Amygdala (tissue), 56 donors: ENCODE measurements at places on chromosomes 7 and 10.

- DNase-seq, result no peak
These were observed 183.9 kb downstream of the EBF3 start for GRCh38 chr10:129780198-129780597.

GRCh38 chr7:127056202-127056601 lies 196.5 kb downstream of the GRM8 start:
- DNase-seq, result no peak

DNA sequence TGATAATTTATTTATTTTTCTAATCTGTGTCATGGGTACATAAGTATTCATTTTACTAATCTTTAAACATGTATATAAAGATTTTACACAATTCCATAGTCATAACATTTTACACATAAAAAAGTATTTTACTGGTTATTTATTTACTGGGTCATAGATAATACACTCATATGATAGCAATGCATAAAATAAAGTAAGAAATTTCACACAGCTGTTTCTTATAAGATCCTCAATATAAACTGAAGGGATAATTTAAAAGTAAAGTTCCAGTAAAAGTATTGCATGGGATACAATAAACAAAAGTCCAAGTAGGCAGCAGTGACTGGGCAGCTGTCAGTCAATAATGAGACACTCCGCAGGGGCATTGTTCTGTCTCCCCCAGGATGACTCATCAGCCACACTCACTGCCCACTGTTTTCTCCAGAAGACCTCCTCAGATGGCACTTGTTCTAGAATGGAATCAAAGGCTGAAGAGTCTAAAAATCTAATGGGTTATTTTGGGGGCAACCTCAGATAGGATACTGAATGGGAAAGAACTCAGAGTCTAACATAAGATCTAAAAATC lies 32.7 kb downstream of the DPY19L1 start:
- no peak for DNase-seq

DNA sequence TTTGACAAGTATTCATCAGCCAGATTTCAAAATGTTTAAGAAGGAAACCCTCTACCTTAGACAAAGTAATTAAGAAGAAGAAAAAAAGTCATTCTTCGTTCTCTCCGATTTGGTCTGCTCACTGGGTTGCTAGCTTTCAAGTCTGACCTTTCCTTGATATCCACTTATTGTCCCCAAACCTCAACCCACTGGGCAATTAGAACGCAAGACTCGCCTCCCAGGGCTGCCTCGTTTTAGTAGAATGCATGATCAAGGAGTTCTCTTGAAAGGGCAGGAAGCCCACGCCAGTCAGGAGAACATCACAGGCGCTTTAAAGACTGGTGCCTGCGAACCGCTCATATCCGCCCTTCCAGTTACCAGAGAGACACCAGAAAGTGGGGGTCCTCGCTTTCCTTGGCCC lies 637.7 kb downstream of the PARD3 start:
- DNase-seq, result no peak

- no peak for DNase-seq
These were observed 153.6 kb downstream of the SEMA3D start for GRCh38 chr7:85033263-85033662.

DNA sequence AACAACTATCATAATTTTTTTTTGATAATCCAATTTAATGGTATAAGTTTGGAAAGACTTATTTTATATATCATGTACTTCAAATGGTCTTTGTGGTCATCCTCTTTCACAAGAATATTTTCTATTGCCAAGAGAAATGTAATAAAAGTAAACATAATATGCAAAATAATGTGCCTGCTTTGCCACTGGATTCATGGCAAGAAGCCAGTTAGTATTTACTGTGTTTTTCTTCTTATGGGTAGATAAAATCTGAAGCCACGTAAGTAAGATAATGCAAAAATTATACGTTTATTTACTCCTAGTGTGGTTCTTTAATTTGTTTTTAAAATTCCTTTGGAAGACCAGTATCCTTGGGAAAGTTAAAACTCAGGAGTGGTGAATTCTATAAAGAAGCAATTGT lies 258.5 kb downstream of the ARL4A start:
- DNase-seq, result no peak

DNA sequence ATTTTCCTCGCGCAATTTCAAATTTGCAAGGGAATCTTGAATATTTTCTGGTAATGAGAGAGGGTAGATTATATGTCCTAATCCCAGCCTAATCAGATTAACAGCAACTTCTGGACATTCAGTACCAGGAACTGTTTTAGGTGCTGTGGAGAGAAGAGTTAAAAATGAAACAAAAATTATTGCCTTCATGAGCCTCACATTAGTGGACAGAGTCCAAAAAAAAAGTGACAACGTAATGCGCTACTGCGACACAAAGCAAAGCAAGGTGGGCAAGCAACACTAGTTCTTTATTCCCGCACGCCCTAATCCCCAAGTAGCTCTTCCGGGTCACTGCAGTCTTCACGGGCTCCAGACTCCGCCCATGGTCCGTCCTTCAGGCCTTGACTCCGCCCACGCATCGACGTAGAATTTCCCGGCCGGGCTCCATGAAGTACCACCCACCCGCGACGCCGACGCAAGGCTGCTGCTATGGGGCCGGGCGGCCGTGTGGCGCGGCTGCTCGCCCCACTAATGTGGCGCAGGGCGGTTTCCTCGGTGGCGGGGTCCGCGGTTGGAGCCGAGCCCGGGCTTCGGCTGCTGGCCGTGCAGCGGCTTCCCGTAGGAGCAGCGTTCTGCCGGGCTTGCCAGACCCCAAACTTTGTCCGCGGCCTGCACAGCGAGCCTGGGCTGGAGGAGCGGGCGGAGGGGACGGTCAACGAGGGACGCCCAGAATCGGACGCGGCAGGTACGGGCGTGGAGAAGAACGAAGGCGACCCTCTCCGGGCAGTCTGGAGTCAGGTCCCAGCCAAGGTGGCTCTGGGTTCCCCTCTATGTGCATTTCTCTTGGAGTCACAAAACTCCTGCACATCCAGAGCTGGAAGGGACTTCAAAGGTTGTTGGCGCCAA lies at the start of gene MALSU1:
TSS of gene MALSU1 (plus strand) at position 455 of the 885 bp plus-strand sequence. CDS start at position 469, 14 bp downstream.
- peak; percentile 70 for DNase-seq

DNA sequence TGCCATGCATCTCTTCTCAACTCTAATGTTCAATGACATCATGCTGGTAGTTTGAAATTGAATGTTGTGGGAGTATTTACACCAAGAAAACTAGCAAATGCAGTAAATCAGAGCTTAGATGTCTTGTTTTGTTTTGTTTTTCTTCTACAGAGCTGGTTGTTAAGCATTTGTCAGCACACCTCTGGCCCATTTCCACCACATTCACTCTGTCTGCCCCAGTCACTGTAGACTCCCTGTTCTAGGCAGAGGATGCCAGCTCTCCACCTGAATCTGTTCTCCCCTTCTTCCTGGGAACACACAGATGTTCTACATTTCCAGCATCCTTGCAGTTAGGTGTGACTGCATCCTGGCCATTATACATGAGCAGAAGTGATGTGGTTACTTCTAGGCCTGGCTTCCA lies 4.1 kb upstream of the ARHGAP22 start:
- DNase-seq, result no peak

DNA sequence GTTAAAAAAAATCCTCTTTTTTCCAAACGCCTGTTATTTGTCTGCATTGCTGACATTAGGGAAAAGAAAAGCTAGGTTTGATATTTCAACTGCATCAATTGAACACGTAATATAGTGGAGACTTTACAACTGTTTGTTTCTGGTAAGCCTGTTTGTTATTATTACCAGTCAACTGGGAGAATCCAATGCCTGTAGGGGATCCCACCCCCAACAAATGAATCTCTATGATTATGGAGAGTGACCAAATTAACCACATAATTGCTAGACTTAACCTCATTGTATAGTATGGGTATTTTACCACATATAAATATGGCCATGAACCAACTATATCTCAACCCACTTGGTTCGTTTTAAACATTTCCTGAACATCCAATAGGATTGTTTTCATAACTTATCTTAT lies 216.1 kb downstream of the TWIST1 start:
- DNase-seq, result no peak

DNA sequence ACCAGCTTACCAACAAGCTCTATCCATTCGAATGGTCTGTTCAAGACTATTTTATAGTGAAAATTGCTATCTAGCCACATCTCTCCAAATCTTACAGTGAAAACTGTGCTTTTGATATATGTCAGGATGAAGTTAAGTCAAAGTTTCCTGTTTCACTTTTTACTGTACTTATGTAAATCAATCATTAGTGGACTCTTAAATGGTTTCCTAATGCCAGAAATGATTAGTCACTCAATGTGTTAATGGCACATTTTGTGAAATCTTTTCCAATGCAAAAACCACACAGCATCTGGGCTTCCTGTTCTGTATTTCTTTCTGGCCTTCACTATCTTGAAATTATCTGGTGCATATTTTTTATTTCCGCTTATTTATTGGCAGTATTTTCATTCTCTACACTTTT lies 87.3 kb upstream of the STEAP1B start:
- no peak for DNase-seq

DNA sequence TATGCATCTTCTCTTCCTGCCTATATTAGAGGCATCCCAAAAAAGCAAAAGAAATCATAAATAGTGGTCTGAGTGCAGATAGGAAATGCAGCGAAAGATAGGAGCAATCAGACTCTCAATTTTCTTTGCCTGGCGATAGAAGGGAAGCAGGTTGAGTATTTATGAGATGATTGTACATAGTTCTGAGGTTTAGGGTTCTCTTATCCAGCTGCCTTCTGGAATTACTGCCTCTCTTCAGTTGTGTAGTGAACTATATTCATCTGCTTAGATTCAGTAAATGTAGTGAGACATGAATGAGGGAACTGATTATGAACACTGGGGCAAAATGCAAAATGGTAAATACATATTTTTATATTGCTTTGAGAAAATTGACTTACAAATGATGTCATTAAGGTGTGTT lies 93.0 kb upstream of the CYP26C1 start:
- DNase-seq, result no peak

- DNase-seq, result no peak
These were observed 76.8 kb upstream of the PITRM1 start for GRCh38 chr10:3249307-3249889.

GRCh38 chr10:28734938-28735759 lies 57.8 kb downstream of the BAMBI start:
- no peak for DNase-seq

DNA sequence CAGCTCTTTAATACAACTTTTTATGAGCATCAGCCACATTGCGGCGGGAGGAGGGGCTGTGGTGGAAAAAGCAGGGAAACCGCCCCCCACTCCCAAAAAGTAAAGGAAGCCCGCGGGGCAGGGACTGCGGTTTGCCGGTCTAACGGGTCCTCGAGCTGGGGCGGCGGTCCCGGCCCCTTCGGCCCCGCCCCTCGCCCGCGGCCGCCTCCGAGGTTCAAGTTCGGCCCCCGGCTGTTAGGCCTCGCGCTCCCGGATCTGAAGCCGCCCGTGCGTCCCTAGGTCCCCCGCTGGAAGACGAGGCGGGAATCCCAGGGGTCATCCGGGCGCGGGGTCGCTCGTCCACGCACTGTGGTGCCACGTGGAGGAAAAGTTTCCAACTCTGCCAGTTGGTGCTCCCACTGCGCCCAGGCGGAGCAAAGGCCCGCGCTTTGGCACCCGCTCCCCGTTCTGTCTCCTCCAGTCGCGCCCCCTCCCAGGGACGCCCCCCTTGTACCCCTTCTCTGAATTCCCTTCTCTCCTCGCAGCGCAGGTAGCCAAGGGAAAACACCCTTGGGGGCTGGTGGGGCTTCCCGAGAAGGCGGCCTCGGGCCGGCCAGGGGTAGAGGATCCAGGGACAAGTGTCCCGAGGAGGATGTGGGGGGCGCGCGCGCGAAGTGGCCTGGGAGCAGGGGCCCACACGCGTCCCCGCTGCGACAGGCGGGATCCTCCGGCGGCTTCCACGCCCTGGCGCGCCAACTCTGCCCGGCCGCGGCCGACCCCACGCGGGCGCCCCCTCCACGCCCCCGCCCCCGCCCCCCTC lies 798 bp upstream of the AUTS2 start:
- no peak for DNase-seq

DNA sequence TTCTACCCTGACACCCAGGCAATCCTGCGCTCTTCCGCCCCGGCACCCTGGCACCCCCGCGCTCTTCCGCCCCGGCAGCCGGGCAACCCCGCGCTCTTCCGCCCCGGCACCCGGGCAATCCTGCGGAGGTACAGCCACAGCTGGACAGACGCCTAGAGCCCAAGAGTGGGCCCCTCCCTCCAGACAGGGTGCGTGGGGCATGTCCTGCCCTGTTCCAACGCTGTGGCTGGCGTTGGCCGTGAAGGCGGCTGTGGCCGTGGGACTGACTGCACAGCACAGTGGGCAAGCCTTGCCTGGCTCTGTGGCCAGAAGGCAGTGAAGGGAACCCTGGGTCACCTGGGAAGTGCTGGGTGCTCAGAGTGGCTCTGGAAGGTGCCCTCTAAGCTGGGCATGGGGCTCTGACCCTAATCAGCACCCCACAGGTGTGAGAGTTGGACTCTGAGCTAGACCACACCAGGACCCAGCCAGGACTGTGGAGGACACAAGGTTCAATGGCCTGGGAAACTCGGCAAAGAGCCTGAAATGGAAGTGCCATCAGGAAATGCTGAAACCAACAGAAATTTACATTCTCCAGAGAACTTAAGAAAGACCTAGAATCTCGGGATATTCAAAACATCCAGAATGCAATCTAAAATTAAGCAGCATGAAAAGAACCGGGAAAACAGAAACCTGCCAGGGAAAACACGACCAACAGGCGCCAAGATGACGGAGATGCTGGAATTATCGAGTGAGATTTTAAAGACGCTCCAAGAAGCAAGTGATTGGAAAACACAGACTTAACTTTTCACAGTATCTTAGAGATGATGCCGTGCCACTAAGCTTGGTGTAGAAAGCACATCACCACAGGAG lies 253.6 kb downstream of the ELFN1 start:
- DNase-seq, result no peak

GRCh38 chr7:155351120-155351870 lies 53.6 kb downstream of the INSIG1 start:
- DNase-seq, result no peak

- DNase-seq, result no peak
These were observed 1.8 kb downstream of the UFSP1 start for GRCh38 chr7:100887516-100888290.

DNA sequence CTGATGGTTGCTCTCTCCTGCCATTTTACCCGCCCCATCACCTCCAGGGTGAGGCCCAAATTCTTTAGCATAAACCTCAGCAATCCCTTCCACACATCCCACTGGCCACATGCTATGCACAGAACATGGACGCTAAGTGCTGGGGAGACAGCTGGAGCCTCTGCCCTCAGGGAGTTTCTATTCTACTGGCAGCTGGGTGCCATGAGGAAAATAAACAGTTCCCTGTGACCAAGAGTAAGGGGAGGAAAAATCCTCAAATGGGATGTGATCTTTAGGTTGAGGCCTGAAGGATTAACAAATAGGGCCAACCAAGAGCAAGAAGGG lies 1.2 kb downstream of the PARP12 start:
- no peak for DNase-seq

- no peak for DNase-seq
These were observed 21.8 kb downstream of the UNCX start for GRCh38 chr7:1254281-1255079.
